ENCODE measurements at places on chromosomes 2 and 18. TPM values are rescaled to one million over a fixed set of nuclear protein-coding genes. Genes with fewer than 3 reads are reported as not detected.

RAPH1 gene
- 0.98 TPM for total RNA-seq

DSC3 gene
- not detected for total RNA-seq

SLC4A5 gene
- total RNA-seq: 3.4 TPM

MBD5 gene
- 35.8 TPM for total RNA-seq

ASIC4 gene
- 0.13 TPM for total RNA-seq

TOGARAM2 gene
- 8.9 TPM for total RNA-seq

RUFY4 gene
- total RNA-seq: 3.2 TPM

METTL5 gene
- total RNA-seq: 63.6 TPM

FBLN7 gene
- total RNA-seq: 8.4 TPM

GAL3ST2 gene
- 0.58 TPM for total RNA-seq

LDAH gene
- total RNA-seq: 28.1 TPM

FEV gene
- total RNA-seq: not detected

PAIP2B gene
- total RNA-seq: 1.7 TPM

GULP1 gene
- total RNA-seq: not detected

All from activated CD4-positive, alpha-beta memory T cell treated with anti-CD3 and anti-CD28 coated beads, Interleukin-2, amount 10 ng/mL, durations not matched to agents 7 days and 5 days (primary cell).